ENCODE measurements at places on chromosomes 12 and 14.

GRCh38 chr14:80095623-80096022 lies 115.7 kb downstream of the DIO2 start:
- peak; percentile 70 for DNase-seq

GRCh38 chr14:58151133-58152013 lies 640 bp downstream of the ARMH4 start:
- DNase-seq = no peak

DNA sequence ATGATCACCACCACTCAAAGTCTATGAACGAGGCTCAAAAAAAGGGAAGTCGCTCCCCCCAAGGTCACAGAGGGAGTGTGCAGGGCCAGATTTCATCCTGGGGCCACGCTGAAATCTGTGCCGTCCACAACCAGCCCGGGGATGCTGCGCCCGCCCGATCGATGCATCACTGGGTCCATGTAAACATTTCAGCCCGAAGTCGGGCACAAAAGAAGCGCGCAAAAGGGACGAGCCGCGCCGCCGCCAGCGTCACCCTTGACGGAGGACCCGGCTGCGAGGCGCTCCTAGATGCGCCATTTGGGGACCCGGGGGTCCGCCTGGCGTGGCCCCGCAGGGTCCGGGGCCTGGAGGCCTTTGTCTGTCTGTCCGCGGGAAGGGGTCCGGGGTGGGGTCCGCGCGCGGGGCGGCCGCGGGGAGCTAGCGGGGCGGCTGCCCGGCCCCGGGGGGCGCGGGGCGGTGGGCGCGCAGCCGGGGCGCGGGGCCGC lies 503 bp downstream of the FBXO21 start:
- peak; percentile 69 for DNase-seq

DNA sequence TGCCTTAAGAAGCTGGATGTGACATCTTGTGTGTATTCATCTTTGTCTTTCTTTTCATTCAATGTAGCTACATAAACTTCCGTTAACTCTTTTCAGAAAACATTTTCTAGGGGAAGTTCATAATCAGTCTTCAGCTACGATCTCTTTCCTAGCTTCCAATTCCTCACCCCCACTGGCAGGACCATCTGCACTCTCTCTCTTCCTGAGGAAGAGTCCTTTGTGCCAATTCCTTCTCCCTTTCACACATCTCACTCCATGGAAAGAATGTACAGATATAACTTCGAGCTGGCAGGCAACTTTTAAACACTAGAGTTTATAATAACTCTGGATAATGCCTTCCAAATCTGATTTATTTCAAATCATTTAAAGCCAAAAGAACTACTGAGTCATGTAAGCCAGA lies 495.7 kb downstream of the GALC start:
- no peak for DNase-seq

GRCh38 chr14:94717808-94718207 lies 52.1 kb downstream of the GSC start:
- no peak for DNase-seq

DNA sequence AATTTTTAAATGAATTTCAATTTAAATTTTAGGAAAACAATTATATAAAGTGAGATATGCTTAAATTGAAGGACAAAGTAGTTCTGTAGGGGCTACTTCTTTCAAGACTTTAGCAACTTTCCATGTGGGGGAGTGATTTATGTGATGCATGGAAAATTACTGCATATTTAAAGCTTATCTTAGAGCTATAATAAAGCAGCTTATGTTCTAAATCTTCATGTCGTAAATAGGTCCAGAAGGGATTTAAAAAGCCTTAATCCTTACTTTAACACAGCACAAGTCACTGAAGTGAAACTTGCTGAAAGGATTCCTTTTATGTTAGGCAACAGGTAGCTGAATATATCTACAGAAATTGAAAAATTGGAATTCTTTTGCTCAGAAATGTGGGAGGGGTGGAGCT lies 340.4 kb downstream of the NAV3 start:
- no peak for DNase-seq

DNA sequence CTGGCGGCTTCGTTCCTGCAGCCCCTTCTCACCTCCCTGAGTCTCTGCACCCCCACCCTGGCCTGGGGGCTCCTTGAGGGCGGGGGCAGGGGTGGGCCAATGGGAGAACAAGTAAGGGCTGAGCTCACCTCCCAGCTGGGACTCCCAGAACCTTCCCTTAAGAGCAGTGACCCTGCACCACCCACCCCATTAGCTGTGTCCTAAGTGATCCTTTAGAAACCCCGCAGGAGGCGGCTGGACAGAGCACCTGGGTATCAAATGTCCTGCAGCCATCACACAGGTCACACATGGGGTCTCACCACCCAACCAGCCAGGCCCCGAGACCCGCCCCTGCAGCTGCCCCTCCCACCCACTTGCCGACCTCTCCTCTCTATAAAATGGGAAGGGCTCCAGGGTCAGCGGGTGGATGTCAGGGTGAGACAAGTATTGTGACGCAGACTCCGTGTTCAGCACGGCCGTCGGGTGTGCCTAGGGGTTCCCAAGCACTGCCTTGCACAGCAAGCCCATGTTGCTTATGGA lies 151.2 kb upstream of the C14orf180 start:
- no peak for DNase-seq

GRCh38 chr12:66438601-66439000 lies 136.3 kb downstream of the HELB start:
- DNase-seq = no peak

- peak; percentile 10 for DNase-seq
Measured at GRCh38 chr14:61662437-61663311, 32.6 kb upstream of the HIF1A start.

DNA sequence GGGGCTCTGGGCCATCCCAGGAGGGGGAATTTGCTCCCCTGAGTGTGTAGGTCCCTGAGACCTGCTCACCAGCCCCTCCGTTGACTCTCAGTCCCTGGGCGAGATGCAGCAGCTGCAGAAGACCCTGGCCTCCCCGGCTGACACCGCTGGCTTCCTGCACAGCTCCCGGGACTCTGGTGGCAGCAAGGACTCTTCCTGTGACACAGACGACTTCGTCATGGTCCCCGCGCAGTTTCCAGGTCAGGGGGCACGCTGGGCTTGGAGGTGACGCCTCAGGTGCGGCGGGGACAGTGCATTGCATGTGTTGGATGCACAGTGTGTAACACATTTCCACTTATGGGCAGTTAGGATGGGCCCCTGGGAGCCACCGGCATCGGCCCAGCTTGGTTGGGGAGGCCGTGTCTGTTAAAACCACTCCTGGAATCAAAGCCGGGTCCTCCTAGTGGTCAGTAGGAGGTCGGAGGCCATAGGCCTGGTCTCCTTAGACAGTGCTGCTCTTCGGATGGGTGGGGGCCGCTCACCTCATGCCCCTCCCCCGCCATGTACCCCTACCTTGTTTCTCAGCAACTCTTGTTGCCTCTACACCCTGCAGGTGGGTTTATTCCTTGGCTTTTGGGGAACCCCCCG lies 17.1 kb upstream of the PUS1 start:
- DNase-seq = no peak

DNA sequence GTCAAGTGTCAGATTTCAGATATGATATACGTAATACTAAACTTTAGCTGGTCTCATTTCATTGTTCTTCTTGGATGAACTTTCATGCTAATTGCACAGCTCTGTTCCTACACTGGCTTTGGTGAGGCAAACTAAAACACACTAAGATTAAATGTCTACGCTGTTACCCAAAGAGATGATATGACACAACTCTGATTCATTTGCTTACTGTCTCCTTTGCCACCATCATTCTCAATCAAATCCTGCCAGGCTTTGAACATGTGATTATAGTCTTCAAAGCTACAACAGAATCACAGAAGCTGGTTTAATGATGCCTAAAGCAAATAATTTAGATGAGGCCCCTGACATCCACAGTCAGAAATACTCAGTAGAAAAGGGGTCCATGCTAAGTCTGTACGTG lies 37.7 kb downstream of the MDGA2 start:
- no peak for DNase-seq

DNA sequence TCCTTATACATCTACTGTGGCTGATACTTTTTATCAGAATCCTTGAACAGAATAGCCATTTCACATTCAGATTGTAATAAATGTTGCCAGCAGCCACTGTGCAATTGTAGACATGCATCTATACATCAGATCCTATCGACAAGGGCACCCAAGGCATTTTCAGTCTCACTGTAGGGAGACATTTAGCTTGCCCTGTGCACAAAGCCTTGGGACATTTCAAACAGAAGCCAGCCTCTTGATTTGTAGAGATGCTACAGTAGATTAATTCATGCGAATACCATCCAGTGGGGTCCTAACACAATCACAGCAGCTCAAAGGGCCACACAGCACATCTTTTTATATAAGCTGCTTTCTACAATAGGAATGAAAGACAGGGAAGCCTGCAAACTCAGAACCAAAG lies 81.4 kb downstream of the SLC8A3 start:
- DNase-seq = no peak

DNA sequence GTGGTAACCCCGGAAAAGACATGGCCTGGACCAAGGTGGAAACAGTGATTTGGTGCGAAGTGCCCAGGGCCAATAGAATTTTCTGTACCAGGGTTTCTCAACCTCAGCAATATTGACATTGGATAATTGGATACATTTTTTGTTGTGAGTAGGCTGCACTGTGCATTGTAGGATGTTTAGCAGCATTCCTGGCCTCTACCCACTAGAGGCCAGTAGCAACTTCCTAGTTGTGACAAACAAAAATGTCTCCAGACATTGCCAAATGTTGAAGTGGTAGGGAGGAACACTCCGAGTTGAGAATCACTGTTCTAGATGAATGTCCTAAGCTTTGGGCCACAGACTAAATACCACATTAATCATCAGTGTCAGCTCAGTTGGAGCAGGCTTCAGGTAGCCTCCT lies 6.2 kb upstream of the CGRRF1 start:
- DNase-seq = no peak

DNA sequence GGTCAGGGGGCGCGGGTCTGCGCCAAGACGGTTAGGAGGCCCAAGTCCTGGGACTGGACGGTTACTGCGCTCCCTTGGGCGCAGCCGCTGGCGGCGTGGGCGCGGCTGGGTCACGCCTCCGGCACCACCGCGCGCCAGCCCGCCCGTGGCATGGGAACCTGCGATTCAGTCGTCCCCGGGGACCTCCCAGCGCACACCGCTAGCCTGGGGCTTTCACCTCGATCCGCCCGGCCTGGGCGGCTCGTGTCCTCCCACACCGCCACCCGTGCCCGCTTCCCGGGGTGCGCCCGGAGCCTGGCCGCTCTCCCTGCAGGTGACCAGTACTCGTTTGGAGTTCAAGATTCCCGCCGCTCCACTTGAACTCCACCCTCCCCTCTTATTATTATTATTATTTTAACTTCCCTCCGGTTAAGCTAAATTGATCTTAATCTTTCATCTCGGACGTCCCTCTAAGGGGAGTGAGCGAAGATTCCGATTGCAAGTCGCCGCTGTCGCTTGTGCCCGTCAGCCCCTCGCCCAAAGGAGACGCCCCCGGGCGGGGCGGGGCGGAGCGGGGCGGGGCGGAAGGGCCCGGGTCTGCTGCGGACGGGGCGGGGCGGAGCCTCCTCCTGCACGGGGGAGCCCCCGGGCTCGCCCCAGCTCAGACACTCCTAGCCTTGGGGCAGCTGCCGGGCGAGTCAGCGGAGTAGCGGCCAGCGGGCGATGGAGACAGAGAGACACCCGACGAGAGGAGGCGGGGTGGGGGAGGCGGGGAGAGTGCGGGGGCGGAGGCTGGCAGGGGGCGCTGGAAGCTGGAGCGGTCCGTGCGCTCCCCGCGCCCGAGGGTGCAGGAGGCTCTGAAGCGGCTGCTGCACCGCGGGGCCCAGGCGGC lies at the start of gene KCNMB4:
KCNMB4 (plus strand) TSS at position 643 of the 871 bp plus-strand sequence. CDS start 445 bp downstream, outside the sequence.
- DNase-seq = peak; percentile 40

DNA sequence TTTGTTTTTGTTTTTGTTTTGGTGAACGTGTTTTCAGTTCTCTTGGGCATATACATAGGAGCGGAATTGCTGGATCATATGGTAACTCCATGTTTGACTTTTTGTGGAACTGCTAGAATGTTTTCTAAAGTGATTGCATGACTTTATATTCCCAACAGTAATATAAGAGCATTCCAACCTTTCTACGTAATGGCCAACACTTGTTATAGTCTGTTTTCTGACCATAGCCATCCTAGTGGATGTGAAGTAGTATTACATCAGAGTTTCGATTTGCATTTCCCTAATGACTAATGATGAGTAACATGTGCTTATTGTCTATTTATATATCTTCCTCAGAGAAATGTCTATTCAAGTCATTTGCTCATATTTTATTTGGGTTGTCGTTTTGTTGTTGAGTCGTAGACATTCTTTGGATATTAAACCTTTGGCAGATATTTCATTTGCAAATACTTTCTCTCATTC lies 268.7 kb downstream of the AEBP2 start:
- DNase-seq = no peak

DNA sequence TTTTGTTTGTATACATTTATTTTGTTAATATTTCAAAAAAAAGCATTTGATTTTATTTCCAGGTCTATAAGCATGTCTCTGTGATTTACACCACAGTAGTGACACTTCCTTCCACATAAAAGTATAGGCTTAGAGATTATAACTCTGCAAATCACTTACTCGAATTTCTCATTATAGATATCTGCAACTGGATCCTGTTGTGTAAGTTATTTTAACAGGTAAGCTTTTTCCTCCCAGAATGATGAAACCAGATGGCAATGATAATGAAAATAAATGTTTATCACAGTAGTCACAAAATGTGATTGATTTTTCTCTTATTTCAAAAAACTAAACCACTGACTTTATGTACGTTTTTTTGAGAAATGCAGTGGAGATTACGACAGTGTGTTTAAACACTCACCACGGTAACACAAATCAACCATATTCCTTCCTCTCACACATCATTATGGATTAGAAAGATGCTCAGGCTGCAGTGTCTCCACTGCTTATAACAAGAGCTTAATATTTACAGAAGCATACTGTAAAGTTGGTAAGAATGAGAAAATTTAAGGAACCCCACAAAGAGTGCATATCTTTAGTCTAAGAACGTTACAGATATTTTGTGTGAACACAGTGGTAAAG lies 194.6 kb downstream of the ATXN7L3B start:
- no peak for DNase-seq

GRCh38 chr14:75175677-75176141 lies 703 bp downstream of the TMED10 start:
- DNase-seq = peak; percentile 65

- no peak for DNase-seq
Measured at GRCh38 chr14:42921901-42922300, 1315.2 kb downstream of the LRFN5 start.

- DNase-seq = no peak
Measured at GRCh38 chr12:99392091-99392850, 255.3 kb upstream of the GARIN6 start.

GRCh38 chr14:60691383-60692113 lies 32.6 kb downstream of the SIX4 start:
- DNase-seq = no peak

DNA sequence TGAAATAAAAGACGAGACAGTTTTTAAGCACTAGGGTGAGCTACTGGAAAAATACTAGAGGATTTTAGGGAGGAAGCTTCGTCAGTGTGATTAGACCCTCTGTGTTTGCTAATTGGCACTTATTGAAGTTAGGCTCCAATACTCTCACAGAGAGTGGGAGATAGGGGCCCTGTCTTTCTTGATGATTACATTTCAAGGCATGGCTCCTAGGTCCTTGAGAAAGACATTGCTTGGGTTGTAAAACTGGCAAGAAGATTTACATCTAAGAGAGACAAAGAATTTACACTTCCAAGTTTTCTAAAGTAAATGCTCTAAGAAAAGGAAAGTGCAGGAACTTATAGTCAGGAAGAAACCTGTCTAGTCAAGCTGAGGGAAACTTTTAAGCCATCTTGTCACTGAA lies 183.2 kb downstream of the C12orf50 start:
- DNase-seq = no peak
